Activated gamma-delta T cell (primary cell): ENCODE measurements at places on chromosomes 4 and X.

DNA sequence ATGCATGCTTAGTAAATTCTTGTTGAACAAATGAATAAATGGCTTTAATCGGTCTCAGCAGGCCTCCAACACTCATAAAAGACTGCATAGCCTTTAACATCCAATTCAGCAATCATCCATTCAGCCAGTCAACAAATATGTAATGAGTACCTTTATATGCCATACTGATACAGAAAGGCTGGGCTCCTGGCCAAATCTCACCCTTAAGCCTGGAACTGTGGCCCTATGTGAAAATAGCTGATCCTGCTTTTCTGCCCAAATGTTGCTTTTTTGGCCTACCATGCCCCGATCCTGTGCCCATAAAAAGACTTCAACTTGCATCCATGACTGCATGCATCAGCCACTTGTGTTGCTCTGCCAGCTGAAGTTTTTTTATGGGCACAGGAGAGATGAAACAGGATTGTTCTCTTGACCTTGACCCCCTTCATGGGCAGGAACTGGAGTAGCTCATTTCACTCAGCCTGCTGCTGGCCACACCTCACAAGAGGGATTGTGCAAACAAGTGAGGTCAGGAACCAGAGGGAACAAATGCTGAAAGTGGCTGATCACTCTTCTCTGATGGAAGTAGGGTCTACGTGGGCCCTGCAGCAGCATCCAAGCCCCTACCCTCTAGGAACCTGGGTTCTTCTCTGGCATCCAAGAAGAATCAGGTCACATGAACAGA lies 75.6 kb downstream of the NPY1R start:
- no peak for DNase-seq

- no peak for DNase-seq
Observed at GRCh38 chrX:145751943-145752342, 65.7 kb upstream of the SLITRK2 start.

DNA sequence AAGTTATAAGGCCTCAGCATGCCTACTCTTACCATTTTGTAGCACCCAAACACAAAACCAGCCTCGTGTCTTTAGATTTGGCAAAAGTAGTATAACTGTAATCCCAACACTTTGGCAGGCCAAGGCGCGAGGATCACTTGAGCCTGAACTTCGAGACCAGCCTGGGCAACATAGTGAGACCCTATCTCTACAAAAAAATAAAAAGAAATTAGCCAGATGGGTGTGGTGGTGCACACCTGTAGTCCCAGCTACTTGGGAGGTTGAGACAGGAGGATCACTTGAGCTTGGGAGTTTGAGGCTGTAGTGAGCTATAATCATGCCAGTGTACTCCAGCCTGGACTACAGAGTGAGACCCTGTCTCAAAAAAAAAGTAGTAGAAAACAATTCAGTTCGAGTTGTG lies 17.6 kb downstream of the SYAP1 start:
- no peak for DNase-seq

DNA sequence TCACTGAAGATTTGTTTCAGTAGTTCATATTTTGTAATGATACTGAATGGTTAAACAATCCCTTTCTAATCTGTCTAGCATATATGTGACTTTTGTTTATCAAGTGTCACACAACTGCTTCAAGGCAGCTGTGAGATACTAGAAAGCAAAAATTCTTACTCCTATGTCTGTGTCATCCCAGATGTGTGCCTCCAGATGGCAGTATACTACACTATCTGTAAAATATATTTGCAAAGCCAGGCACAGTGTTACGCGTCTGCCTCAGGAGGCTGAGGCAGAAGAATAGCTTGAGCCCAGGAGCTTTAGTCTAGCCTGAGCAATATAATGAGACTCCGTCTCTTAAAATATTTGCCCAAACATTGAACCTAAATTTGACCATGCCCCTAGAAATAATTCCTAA lies 4.0 kb downstream of the NUDT10 start:
- no peak for DNase-seq

GRCh38 chrX:18687856-18688495 lies 16.1 kb upstream of the RS1 start:
- no peak for DNase-seq

GRCh38 chrX:119482481-119483480 lies 14.5 kb downstream of the SLC25A5 start:
- DNase-seq, result peak; percentile 35

GRCh38 chr4:126583509-126583908 lies 1049.2 kb upstream of the INTU start:
- DNase-seq, result no peak

- DNase-seq, result no peak
Observed at GRCh38 chrX:41759817-41760216, 35.8 kb downstream of the GPR82 start.

DNA sequence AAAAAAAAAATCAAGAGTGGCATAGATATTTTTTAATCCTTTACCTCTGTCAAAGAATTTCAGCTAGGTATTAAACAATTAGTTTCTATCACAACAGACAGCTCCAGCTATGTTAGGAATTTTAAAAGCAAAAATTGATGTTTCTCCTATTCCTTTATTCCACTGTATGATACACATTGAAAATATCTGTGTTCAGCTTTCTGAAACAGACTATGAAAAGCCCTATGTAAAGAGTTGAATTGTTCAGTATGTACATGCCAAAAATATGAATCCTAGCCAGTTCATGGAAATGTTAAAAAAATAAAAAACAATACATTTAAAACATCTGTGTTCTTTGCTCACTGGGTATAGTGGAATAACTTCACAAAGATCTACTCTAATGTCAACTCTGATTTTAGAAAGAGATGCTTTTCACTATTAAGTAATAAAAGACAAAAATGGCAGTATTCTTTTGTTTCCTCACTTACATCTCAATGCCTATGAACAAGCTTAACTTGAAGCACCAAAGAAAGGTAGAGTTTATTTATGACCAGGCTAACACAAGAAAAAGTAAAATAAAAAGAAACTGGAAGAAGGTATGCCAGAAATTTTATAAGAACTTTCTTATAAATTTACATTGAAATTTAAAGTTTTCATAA lies 32.1 kb downstream of the FBXW7 start:
- DNase-seq, result no peak

DNA sequence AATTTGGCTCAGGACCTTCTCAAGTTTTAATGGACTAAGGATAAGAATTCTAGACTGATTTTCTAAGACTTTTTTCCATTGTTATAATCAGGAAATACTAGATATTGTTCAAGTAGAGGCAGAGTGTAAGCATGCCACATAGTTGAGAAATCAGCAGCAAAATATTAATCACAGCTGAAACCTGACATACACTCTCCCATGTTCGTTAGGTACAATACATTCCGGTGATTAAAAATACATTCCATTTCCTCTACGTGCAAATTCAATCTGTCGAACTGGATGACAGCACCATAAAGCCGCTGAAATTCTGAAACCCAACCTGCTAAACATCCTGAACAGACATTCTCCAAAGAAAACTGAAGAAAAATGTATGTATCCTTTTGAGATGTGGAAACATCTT lies 587.6 kb upstream of the DIPK2B start:
- no peak for DNase-seq

- no peak for DNase-seq
Observed at GRCh38 chr4:150135134-150135772, 57.0 kb downstream of the DCLK2 start.

DNA sequence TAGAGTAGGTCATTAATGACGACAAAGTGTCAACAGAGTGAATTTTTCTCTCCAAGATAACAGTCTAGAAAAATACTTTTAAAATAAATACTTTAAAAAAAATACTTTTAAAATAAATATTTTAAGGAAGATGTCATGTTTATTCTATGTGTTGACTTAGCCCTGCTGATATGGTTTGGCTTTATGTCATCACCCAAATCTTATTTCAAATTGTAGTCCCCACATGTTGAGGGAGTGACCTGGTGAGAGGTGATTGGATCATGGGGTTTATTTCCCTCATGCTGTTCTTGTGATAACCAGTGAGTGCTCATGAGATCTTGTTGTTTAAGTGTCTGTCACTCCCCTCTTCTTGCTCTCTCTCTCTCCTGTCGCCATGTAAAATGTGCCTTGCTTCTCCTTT lies 754.9 kb upstream of the SLIT2 start:
- DNase-seq, result no peak

GRCh38 chr4:159398236-159398638 lies 295.4 kb downstream of the RAPGEF2 start:
- no peak for DNase-seq

DNA sequence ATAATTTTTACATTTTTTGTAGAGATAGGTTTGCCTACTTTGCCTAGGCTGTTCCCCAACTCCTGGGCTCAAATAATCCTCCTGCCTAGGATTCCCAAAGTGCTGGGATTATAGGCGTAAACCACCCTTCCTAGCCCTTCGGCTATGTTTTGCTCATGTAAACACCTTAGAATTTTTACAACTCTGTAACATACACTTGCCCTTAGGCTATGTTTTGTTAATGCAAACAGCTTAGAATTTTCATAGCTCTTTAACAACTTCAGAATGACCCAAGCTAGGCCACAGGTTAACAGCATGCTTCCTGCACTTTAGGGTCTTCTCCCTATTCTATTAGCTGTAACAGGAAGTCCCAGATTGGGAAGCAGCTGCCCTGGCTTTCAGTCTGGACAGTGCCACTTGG lies 24.2 kb downstream of the KLHL15 start:
- DNase-seq, result no peak

- no peak for DNase-seq
Observed at GRCh38 chr4:113187358-113187757, 137.9 kb downstream of the ANK2 start.

DNA sequence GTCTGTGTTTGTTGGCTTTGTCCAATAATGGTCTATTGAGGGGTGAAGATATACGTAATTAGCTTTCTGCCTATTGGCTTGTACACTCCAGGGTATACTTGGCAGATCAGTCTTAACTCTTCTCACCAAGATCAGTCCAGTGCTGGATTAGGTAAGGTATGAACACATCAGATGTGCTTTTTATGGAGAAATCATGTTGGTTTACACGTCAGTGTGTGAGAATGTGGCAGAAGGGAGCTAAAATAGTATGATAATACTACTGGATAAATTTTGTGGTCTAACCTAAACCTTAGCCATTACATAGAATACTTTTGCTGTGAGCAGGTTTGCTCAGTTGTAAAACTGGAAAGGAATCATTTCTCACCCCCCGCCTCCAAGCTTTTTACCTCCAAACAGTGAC lies 4.2 kb downstream of the PDHA1 start:
- no peak for DNase-seq

- DNase-seq, result no peak
Observed at GRCh38 chrX:118360429-118361125, 14.7 kb downstream of the WDR44 start.

DNA sequence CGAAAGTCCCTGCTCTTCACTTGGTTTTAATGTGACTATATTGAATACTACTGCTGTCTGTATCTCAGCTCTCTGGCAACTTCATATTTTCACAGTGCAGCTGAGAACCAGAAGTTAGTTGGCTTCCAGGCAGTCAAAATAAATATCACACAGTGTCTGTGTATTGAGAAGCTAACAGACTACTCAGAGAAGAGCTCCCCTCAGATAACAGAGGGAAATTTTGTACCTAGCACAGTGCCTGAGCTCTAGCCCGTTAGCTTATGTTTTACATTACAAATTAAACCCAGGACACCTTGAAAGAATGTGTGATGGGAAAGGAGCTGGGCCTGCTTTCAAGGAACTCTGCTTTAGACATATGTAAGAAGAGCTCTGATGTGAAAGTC lies 22.7 kb downstream of the JADE1 start:
- DNase-seq, result no peak

DNA sequence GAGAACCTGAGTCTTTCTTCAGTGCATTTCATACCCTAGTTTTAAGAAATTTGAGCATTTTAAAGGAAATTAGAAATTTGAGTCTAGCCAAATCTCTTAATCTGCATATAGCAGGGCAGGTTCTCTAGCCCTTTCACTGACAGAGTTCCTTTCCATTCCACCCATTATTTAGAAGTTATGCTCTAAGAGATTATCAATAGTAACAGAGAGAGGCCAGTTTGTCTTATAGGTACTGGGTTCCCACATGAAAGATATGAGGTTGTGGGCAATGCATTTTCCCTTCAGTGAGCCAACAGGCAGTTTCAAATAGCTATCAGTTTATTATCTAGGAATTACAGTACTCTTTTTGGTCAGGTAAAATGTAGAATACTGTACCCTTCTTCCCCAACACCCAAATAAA lies 7.3 kb upstream of the GALNT7 start:
- no peak for DNase-seq

- DNase-seq, result no peak
Observed at GRCh38 chr4:184384056-184384809, 90.1 kb downstream of the IRF2 start.

- no peak for DNase-seq
Observed at GRCh38 chr4:80335554-80336358, at the start of gene CFAP299. CFAP299 (plus strand) TSS chr4:80335730.
